ENCODE measurements at places on chromosomes 3 and 15.

DNA sequence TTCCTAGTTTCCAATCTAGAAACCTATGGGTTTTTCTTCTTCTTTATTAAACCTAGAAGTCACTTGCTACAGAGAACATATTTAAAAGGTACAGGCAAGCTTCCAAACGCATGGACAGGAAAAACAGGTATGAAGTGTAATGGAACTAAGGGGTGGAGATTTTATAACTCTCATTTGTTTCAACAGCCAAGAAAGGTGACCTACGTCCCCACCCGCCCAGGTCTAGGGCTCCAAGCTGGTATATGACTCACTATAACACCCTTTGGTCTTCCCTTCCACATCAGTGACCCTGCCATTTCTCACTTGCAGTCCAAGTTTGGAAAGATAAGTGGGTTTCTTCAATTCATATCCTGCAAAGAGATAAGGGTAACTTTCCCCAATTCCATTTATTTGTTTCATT lies 6.0 kb upstream of the LIPH start:
- no peak for DNase-seq

DNA sequence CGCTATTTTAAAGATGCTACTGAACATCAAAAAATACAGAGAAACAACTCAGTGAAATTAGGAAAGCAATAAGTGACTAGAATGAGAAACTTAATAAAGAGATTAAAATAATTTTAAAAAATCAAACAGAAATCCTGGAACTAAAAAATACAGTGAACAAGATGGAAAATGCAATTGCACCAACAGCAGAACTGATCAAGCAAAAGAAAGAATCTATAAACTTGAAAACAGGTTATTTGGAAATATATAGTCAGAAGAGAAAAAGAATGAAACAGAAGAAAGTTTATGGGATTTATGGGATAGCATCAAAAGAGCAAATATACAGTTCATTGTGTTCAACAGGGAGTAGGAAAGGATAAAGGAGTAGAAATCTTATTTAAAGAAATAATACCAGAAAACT lies 53.3 kb downstream of the MEX3B start:
- no peak for DNase-seq

- DNase-seq = no peak
Measured at GRCh38 chr15:44317423-44318058, 29.0 kb downstream of the GOLM2 start.

- DNase-seq = no peak
Measured at GRCh38 chr3:45215466-45215865, 10.6 kb downstream of the TMEM158 start.

DNA sequence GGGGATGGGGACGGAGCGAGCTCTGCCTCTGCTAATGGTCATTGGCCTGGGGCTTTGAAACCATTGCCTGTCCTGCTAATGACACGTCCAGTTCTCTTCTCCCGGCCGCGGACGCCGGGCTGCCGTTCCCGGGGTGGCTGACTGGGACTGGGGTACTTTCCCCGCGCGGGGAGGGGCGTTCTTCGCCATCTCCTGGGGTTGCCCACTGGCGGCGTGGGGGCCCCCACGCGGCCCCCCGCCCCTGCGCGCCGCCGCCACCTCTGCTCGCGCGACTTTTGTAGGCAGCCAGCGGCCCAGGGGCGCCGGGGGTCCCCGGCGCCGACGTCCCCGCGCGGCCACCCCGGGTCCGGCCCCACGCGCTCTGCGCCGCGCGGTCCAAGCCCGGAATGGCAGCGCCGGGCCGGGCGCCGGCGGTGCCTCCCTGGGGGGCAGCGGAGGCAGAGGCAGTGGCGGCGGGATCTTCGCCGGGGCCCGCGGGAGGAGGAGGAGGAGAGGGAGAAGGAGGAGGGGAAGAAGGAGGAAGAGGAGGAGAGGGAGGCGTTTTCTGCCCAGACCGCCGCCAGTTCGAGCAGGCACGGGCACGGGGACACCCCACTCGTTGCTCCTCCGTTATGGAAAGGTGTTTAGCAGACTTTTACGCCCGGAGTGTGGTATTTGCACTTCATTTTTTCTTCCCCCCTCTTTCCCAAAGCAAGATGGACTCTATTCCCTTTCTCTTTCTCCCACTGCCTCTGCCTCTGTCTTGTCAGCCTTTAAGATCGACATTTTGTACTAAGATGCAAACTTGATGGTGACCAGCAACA lies 2.3 kb downstream of the BBX start:
- DNase-seq = peak; percentile 2

- DNase-seq = no peak
Measured at GRCh38 chr3:132979606-132980005, 58.6 kb upstream of the TMEM108 start.

DNA sequence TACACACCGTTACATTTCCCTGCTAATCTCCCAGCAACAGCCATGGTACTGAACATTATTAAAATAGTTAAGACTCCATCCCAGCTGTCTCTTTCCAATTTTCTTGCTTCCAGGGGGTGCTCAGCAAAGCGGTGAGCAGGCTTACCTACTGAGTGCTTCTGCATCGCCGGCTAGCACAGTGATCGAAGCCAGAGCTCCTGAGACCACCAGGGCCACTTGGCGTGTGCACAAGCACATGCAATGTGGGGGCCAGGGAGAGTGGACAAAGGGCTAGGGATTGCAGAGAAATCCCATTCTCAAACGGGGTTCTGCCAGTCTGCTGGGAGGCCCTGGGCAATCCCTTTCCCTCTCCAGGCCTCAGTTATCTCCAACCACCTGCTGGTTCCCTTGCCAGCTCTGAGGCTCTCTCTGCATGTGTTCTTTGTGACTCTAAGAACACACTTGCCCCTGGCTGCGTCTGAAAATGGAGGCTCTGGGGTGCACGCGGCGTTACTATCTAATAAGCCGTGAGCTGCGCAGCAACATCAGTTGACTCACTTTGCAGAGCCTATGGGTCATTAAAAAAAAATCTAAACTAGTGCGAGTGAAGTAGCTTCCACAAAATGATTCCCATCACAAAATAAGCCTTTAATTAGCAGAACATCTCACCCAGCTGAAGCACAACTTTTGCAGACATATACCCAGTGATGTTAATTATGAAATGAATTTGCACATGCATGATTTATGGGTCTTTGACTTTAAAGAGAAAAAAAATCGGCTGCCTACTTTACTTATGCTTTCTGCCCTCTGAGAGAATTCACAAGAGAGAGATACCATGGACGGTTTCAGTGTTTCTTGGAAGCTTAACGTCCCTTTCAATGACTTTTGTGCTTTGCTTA lies 271.5 kb downstream of the TLE3 start:
- DNase-seq = no peak

- no peak for DNase-seq
Measured at GRCh38 chr3:31502803-31503221, 29.9 kb upstream of the STT3B start.

GRCh38 chr3:11580645-11581044 lies 63.1 kb downstream of the VGLL4 start:
- no peak for DNase-seq

DNA sequence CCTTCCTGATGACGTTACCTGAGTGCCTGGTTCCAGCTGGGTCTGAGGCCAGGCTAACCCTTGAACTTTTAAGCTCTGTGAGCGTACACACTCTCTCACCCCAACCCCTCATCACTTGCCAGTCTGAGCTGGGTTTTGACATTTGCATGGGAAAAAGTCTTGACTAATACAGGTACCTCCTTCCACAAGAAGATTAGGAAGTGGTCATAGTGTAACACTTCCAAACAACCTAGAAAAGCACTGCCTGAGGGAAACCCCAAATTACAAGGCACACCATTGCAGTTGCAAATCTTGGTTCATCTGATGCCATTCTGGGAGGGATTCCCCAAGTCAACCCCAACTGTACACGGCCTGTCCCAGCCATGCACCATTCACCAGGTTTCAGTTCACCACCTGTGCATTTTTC lies 499.8 kb downstream of the FOXP1 start:
- DNase-seq = no peak

GRCh38 chr3:49098429-49098828 lies 4.6 kb upstream of the QRICH1 start:
- no peak for DNase-seq

- DNase-seq = no peak
Measured at GRCh38 chr3:107753494-107753893, 230.7 kb downstream of the BBX start.

GRCh38 chr15:94700211-94700610 lies 468.9 kb downstream of the MCTP2 start:
- no peak for DNase-seq

DNA sequence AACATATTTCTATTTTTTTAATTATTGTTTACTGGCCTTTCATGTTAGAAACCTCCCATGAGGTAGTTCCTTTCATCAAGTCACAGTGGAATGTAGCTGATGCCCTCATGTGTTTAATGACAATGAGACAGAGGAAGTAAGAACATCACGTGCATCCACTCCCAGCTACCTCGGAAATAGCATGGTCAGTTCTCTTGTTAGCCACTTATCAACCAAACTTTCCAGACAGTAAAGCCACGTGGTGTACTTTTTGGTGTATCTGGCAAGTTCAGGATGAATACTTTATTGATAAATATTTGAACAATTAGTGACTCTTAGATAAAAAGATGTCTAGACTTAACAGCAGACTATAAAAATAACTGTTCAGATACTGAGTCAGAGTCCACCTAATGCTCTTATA lies 781.7 kb downstream of the MECOM start:
- DNase-seq = no peak

GRCh38 chr3:123725652-123726400 lies 141.0 kb upstream of the HACD2 start:
- no peak for DNase-seq

- DNase-seq = no peak
Measured at GRCh38 chr15:38128921-38129320, 123.7 kb upstream of the SPRED1 start.

DNA sequence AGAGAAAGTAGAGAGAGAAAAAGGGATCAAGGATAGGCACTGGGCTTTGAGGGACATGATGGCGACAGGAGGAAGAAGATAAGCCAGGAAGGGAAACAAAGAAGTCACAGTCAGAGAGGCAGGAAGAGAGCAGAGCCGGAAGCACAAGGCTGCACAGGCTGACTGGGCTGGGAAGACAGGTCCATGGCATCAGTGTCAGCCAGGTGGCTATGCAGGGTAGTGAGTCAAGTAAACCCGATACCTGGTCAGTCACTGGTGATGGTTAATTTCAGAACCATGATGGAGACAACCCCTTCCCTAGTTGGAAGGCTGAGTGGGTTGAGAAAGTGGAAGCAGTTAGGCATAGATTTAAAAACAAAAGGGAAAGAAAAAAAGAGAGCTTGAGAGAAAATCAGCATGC lies 203.8 kb downstream of the EPHB1 start:
- DNase-seq = no peak

DNA sequence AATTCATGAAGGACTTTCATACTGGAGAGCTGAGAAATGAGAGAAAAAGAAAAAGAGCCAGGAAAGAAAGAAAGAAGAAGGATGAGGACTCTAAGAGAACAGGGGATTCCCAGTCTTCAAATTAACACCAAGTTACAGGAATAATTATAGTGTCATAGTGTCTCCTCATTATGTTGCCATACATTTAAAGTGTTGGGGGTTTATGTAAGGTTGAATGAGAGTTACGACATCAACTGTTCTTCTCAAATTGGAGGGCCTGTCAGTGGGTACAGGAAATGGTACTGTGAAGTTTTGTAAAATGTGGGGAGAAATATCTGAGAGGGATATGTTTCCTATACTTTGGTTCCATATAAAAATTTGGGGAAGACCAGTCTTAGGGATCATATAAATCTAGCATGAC lies 12.3 kb upstream of the CD200 start:
- DNase-seq = no peak

DNA sequence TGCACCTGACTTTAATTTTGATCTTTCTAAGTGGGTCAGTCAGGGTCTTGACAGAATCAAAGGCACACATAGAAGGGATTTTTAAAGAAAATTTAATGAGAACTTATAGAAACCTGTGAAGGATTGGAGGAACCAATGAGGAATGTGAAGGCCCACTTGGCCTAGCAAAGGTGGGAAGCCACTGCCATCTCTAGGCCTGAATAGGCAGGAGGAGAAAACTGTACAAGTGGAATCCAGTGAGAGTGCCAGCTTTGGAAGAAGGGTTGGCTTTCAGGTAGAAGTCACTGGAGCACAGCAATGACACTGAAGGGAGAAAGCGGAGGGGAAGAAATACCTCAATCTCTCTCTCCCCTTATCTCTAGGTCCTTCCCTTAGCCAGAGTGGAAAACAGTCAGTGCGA lies 380.7 kb upstream of the KCNMB2 start:
- DNase-seq = no peak
